ENCODE measurements at places on chromosomes 7 and 10. TPM values are rescaled to one million over a fixed set of nuclear protein-coding genes. Genes with fewer than 3 reads are reported as not detected.

The PKD1L1 gene
- polyA plus RNA-seq: 1.4 TPM

The PLXDC2 gene
- 30.6 TPM for polyA plus RNA-seq

The TYW1 gene
- 14.8 TPM for polyA plus RNA-seq

The GNAT3 gene
- polyA plus RNA-seq: not detected

The SAMD9 gene
- 2.0 TPM for polyA plus RNA-seq

The CYP2C18 gene
- 0.23 TPM for polyA plus RNA-seq

The C10orf53 gene
- not detected for polyA plus RNA-seq

The BMPER gene
- polyA plus RNA-seq: 26.4 TPM

The PTPRN2 gene
- polyA plus RNA-seq: 67.6 TPM

The BMPR1A gene
- polyA plus RNA-seq: 42.9 TPM

The NPSR1 gene
- polyA plus RNA-seq: not detected

The SEC24C gene
- 73.7 TPM for polyA plus RNA-seq

The MMRN2 gene
- polyA plus RNA-seq: 14.6 TPM
